ENCODE measurements at places on chromosomes 6 and 20.

- no peak for DNase-seq
Observed at GRCh38 chr6:75524322-75524972, 30.8 kb upstream of the FILIP1 start.

DNA sequence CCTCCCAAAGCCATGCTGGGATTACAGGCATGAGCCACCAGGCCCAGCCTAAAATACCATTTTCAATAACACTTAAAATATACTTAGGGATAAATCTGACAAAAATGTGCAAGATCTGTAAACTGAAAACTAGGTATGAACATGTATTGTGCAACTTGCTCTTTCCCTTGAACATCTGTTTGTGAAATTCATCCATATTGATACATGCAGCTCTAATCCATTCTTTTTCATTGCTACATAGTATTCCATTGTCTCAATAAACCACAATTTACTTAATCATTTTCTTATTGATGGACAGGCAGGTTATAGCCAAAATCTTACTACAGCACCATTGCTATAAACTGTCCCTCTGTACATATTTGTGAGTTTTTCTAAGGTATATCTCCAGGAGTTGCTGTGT, 4.7 kb upstream of the SLC22A16 start:
- no peak for DNase-seq

DNA sequence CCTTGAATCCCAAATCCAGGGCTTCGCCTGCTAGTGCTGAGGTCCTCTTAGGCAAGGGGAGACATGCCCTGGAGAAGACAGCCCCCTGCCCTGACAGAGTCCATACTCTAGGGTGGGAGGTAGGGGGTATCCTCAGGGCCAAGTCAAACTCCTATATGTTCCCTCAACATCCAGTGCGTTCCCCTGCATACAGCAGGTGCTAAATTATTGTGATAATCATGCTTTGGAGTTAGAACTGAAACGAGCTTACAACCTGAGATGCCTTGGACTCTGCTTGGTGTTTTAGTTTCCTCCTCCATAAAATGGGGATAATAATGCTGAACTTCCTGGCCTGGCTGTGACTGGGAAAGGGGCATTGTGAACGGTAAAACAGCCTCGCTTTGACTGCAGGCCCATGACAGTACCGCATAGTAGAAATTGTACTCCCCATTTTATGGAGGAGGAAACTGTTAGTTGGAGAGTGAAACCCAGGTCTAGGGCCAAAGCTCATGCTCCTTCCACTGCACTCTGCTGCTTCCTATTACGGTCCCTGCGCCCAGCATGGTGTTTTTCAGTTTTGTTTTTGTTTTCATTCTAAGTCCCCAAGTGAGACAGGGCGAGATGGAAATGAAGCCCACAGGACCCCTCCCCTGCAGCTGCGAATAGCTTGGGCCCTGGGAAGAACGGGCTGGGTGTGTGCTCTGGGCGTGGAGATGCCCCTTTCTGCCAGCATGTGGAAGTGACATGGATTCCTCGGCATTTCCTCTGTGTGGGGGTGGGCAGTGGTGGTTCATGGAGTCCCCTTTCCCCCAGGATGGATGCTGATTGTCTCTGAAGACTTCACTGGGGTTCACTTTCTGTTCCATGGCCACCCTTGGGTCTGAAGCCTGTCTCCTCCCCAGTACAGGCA, 162.5 kb downstream of the VEGFA start:
- DNase-seq: no peak

GRCh38 chr6:125114248-125114858, 39.2 kb upstream of the TPD52L1 start:
- peak; percentile 43 for DNase-seq

DNA sequence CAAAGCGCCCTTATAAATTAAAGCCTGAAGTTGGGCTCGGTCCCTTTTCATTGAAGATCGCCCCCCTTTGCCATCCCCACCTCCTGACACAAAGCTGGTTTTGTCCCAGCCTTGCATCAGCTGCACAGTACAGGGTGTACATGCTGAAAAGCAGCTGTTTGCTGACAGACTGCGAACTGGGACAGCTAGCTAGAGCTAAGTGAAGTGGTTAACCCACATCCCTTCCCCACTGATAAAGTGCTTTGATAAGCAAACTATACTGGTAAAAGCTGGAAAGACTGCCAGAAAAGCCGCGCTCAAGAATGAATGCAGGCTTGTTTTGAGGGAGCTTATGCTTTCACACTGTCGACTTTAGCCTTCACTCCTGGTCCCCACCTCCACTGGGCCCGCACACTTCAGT, 207.3 kb downstream of the GMDS start:
- peak; percentile 45 for DNase-seq

- DNase-seq: no peak
Observed at GRCh38 chr20:61762167-61762710, 303.4 kb downstream of the TAF4 start.

DNA sequence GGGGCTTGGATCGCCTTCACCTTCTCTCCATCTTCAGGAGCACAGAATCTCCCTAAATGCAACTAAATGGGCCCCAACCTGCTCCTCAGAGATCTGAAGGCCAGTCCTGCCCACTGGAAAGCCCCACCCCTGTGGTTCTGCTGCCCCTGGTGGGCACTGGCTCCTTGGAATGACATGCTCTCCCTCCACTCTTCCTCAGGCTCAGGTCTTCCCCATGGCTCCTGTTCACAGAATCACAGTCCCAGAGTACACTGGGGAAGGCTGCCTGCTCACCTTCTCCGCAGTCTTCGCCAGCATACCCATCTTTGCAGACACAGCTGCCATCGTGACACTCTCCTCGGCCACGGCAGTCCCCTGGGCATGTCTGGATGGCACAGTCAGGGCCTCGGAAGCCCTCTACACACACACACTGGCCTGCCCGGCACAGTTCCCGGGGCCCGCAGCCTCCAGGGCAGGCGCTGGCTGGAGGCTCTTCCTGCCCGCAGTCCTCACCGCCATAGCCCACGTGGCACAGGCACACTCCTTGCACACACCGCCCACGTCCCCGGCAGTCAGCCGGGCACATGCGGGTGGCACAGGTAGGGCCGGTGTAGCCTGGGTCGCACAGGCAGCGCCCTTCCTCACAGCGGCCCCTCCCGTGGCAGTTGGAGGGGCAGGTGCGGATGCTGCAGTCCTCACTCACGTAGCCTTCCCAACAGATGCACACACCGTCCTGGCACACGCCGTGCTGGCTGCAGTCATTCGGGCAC, 13.6 kb downstream of the TNXB start:
- DNase-seq: no peak

DNA sequence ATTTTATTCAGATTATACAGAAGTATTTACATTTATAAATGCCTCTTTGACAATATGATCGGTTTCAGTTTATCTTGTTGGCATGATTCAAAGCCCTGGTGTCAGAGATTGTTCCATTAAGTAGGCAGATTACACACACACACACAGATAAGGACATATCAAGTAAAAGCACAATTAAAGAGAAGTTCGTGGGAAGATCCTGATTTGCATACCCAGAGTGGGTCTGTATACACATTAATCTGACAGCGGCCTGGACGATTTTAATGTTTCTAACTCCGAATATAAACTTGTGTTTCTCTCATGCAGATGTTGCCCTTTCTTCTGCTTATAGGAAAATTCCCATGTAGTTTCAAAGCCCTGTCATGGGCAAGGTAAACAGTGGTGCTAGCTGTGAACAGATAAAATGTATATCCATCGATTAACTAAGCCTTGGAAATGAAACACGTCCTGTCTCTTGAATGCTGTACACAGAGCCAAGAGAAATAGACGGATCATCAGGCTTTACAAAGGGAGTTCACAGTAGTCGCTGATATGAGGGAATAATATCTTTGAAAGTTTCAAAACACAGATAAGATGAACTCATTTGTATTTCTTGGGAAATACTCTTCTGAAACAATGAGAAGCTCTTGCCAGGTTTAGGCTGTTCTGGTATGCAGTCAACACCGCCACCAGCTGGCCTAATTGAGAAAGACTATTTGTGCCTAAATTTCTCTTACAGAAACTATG, 108.2 kb upstream of the GMDS start:
- peak; percentile 49 for DNase-seq
